ENCODE measurements at places on chromosomes 6 and 20. TPM values are rescaled to one million over a fixed set of nuclear protein-coding genes. Genes with fewer than 3 reads are reported as not detected.

Gene ATP6V1G2
- total RNA-seq, result 2.1 TPM

DNA sequence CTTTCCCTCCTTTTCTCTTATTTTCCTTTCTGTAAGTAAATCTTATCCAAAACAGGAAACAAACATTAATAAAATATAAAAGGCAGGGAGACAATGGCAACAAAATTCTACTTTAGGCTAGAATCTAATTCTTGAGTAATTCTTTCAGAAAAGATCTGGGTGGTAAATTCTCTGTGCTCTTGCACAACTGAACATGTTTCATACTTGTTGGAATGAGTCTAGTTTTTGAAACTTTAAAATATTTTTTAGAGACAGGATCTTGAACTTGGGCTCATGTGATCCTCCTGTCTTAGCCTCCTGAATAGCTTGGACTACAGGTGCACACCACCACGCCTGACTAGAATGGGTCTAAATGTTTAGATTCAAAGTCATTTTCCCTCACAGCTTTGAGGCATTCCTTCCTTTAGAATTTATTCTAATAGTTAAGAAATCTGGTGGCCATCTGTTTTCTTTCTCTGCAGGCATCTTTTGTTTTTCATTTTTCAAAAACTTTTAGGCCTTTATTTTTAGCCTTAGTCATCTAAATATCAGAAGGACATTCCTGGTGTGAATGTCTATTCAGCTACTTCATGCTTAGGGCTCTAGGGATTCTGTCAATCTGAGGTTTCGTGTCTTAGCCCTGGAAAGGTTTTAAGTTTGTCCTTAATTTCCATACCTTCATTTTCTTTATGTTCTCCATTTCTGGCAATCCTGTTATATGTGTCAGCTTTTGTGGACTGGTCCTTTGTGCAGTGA, 76.5 kb downstream of the CDKAL1 start:
- DNase-seq, result no peak

Gene RRAGD
- 5.3 TPM for total RNA-seq

Gene GLP1R
- not detected for total RNA-seq

DNA sequence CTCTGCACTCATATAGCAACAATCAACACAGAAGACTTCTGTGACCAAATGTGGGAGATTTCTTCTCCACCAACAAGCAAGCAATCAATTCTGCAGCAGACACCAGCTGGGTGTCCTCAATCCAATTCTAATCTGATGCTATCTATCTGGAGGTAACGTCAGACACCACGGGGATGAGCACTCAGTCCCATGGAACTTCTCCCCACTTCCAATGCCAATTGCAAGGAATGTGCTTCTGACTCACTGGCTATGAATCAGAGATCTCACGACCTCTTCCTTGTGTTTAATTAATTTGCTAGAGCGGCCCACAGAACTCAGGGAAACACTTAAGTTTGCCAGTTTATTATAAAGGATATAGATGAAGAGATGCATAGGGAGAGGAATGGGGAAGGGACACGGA, 103.5 kb upstream of the SIRPG start:
- DNase-seq, result peak; percentile 82

- peak; percentile 18 for DNase-seq
Observed at GRCh38 chr20:408843-409696, 971 bp downstream of the RBCK1 start.

GRCh38 chr20:44615876-44616603, 33.7 kb downstream of the PKIG start:
- DNase-seq, result no peak

- DNase-seq, result no peak
Observed at GRCh38 chr6:79614326-79615305, 16.5 kb upstream of the SH3BGRL2 start.

DNA sequence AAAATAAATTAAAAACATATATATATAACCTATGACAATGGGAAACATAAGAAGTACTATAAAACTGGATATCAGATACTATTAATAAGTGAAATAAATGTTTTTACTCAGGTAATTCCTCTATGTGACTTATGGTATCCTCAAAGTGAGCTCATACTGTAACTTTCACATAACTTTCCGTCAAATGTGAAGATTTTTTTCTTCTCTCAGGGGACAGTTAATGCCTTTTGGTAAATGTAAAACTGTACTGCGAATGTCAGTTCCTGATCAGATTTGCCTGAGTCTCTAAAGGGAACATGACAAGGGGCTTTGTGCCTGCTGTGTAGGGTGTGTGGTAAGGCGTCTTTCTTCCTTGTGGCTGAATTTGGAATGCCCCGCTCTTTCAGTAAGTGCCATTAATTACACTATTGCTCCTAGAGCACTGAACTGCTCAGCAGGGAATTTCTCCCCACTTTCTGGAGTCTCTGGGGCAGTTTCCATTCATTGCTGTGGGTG, 271.8 kb downstream of the PRL start:
- DNase-seq, result no peak

DNA sequence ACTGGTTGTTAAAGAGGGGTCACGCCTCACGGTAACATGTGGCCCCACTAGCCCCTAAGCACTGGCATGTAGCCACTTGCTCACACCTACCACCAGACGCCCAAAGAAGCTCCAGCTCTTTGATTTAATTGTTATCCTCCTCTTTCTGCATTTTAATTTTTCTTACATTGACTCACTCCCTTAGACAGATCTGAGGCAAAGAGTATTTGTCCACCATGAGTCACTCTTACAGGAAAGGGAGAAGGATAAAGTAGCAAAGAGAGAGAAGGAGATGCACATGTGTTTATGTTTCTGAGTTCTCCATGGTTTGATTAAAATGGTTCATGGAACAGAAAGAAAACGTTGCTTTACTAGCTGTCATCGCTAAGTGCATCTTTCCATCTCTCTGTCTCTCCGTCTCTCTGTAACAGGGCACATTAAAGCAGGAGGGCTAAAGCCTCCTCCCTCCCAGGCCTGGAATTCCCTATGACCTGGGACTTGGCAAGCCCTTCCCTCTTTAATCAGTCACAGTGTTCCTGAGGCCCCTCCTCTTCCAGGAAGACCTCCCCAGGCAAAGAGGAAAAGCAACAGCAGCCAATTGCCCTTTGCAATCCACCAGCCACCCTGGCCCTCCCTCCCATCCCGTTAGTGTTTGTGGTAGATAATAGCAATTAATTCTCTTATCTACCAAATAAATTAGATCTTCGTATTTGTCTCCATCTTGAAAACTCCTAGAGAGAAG, 112.8 kb upstream of the TSHZ2 start:
- DNase-seq, result peak; percentile 42

DNA sequence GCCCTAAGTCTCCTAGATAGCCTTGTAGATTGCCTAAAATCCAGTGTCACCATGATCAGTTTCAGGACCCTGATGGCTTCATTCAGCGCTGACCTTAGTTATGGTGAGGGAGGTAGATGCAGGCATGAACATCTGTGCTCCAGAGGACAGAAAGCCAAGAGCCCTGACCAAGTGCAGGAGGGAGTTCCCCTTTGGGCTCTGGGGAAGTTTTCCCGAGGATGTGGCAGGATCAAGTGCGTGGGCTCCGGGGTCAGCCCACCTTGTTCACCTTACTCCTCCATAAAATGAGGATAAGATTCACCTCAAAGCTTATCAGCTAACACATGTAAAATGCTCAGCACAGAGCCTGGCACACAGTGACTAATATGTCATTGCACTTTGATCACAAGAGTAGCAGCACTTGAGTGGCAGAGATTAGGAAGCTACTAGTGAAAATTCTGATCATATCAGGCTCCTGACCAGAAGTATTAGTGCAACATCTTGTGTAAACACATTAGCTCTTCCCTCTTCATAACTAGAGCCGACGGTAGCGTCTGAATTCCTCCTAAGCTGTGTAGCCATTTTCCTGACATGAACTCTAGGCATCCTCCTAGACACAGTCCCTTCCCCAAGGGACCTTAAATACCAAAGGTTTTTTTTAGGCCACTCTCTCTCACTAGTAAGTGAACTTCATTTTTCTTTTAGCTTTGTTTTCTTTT, 125.2 kb downstream of the SULF2 start:
- DNase-seq, result no peak
